ENCODE measurements at places on chromosomes 1 and 21.

DNA sequence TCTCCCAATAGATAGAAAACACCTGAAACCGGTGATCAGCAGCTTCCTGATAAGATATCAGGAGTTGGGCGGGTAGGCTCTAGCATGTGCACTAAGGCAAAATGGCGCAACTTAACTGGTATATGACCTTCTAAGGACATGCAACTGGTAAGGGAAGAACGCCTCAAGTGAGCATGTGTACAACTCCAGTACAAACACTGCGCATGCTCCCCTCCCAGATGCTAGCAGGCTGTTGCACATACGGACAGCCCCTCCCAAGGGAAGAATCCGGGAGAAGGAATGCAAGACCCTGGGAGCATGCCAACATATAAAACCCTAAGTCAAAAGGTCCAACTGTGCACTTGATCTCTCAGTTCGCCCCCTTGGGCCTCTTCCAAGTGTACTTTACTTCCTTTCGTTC is 110.8 kb downstream of the TSEN15 start:
- DNase-seq = peak; percentile 67

DNA sequence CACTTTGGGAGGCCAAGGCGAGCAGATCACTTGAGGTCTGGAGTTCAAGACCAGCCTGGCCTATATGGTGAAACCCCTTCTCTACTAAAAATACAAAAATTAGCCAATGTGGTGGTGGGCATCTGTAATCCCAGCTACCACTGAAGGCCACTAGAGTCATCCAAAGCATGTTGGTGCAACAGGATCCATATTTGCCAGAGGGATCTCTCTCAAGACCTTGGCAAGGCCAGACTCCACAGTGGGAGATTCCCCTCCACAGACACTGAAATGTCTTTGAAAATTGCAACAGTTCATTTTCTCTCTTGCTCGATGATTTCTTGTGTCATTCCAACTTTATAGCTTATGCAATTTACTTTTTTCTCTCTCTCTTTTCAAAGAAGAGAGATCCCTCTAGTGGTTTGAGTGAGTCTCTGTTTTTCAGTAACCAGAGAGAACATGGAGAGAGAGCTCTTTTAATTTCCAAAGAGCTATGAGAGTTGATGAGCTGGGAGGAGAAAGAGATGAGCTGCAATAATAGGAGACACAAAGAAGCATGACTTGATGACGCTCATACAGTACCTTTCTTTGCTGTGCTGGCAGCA is 176.8 kb upstream of the USP25 start:
- DNase-seq = peak; percentile 43

DNA sequence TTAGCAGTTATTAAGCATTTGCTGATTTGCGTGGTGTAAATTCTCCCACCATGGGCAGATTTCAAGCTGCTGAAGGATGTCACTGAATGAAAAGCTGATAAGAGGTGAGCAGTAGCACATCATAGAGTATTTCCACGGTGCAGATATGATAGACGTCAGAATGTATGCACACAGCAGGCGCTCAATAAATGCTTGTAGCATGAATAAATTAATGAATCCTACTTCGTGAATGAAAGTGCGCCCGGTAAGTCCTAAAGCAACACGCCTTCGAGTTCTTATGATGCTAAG is 510 bp upstream of the UBIAD1 start:
- DNase-seq = no peak

DNA sequence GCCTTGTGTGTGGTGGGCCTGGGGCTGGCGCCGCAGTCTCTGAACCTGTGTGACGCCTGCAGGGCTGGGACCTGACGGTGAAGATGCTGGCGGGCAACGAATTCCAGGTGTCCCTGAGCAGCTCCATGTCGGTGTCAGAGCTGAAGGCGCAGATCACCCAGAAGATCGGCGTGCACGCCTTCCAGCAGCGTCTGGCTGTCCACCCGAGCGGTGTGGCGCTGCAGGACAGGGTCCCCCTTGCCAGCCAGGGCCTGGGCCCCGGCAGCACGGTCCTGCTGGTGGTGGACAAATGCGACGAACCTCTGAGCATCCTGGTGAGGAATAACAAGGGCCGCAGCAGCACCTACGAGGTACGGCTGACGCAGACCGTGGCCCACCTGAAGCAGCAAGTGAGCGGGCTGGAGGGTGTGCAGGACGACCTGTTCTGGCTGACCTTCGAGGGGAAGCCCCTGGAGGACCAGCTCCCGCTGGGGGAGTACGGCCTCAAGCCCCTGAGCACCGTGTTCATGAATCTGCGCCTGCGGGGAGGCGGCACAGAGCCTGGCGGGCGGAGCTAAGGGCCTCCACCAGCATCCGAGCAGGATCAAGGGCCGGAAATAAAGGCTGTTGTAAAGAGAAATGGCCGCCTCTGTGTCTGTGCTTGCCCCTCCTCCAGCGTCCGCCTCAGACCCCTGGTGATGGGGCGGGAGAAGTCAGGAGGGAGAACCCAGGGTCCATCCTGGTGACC is 788 bp downstream of the ISG15 start:
- DNase-seq = peak; percentile 41

DNA sequence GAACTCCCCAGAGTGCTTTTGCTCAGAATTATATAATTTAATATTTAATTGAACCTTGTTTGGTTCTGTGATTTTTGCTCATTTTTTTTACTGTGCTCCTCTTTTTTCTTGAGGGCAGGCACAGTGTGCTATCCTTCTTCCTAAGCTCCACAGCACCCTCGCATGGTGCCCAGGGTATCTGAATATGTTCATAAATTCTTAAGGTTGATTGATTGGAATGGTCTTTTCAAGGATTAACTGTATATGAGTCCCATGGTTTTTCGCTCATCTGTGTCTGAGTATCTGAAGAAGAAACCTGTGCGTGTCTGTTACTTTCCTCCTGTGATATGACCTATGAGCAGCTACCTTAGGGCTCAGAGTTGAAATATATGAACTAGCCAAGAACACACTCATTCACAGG is 393.7 kb downstream of the HLX start:
- DNase-seq = no peak

DNA sequence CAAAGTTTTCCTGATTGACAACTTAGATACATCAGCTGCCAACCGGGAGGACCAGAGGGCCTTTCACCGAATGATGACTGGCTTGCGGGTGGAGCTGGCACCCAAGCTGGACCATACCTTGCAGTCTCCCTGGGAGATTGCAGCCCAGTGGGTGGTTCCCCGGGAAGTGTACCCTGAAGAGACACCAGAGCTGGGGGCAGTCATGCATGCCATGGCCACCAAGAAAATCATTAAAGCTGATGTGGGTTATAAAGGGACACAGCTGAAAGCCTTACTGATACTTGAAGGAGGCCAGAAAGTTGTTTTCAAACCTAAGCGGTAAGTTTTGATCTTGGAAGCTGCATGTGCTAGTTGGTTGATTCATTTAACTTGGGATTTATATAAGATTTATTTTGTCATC is 18.2 kb downstream of the FAM20B start:
- DNase-seq = no peak

GRCh38 chr1:89259283-89259971 is 13.2 kb downstream of the GBP5 start:
- no peak for DNase-seq

GRCh38 chr1:201170533-201171062 is 16.3 kb upstream of the TMEM9 start:
- DNase-seq = peak; percentile 90

DNA sequence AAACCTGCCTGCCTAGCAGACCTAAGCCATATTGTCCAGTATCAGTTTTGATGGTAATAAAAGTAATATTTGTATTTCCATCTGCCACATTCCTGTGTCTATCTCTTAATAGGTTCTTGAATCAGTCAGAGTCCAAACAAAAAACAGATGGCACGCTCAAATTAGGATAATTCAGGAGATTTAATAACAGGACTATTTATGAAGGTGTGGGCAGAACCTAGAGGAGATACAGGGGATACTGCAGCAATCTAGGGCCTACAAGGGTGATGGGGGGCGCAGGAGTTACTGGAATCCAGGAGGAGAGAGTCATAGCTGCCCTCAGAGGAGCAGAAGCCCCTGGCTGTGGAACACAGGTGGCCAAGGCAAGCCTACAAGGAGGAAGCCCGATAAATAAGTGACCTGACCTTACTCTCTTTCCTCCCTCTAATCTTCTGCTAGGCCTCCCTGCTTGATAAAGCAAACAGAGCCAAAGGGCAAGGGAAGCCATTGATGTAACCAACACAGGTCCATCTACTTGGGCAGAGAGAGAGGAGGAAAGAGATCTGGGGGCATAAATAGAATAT is 11.9 kb upstream of the HYI start:
- no peak for DNase-seq

DNA sequence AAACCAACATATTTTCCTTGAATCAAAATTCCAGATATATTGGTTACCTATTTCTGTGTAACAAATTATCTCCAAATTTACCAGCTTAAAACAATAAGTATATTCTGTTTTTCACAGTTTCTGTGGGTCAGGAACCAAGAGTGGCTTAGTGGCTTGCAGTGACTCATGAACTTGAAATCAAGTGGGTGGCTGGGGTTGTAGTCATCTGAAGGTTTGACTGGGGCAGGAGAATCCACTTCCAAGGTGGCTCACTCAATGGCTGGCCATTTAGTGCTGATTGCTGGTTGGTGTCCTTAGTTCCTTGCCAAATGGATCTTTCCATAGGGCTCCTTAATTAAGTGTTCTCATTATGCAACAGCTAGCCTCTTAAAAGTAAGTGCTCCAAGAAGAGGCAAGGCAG is 43.8 kb downstream of the ALG14 start:
- DNase-seq = no peak

- no peak for DNase-seq
Observed at GRCh38 chr1:209427811-209428210, 155.7 kb upstream of the CAMK1G start.

- peak; percentile 9 for DNase-seq
Observed at GRCh38 chr1:52057255-52057654, 1.2 kb downstream of the BTF3L4 start.

GRCh38 chr1:239388159-239388485 is 1.8 kb downstream of the CHRM3 start:
- no peak for DNase-seq

DNA sequence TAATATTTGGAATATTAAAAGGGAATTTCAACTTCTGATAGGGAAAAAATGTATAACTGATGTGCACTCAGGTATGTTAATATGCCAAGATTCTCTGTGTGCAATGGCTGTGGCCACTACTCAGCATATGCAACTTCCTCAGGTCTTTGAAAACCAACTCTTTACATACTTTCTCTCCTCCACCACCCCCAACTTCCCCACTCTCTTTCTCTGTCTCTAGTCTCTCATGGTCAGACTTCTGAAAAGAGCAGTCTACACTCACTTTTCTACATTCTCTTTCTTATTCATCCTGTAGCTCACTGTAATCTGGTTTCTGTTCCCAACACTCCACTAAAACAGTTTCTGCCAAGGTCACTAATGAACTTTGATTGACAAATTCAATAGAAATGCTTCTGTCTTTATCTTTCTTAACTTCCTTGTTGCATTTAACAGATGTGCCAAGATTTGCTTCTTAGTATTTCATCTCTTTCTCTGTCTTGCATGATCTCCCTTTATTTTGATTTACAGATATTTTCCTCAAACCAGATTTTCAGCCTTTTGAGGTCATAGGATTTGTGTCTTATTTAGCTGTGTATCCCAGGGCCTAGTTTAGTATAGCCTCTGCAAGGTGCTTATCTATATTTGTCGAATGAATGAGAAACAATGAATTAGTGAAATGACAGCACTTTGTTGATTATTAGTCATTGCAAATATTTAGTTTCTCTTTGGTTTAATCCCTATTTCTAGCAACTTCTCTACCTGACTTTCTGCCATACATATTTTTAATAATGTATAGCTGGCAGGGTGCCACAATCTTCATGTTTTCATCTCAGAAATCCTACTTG is 168.9 kb downstream of the LMO4 start:
- DNase-seq = no peak

GRCh38 chr1:156114919-156115513 is 505 bp downstream of the LMNA start:
- DNase-seq = no peak

DNA sequence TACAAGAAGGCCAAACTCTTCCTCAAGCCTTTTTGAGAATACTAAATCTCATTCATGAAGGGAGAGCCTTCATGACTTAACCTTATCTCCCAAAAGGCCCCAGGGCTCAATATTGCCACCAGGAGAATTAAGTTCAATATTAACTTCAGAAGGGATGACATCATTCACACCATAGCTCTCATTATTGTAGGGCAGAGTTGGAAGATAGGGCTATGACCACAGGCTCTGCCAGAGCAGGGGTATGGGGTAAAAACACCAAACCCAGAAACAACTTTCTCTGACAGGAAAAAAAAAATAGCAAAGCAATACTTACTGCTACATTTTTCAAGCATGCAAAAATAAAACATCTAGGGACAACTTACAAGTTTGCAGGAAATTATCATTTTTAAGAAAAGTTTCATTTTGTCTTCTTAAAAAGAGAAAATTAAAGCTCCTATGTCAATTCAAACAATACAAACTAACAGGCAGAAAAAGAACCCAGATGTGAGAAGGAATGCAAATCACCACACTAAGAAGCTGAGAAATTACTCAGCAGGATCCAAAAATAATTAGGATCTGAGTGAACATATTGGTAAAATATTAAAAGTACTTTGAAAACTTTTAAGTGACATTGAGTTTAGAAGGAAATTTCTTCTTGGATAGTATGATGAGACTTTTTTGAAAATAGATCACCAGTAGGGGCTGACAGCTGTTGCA is 1156.5 kb downstream of the NCAM2 start:
- no peak for DNase-seq
